ENCODE measurements at places on chromosomes 4 and X. TPM values are rescaled to one million over a fixed set of nuclear protein-coding genes. Genes with fewer than 3 reads are reported as not detected.

GRCh38 chrX:149527705-149528104 lies 13.1 kb upstream of the EOLA1 start:
- peak overlapping the region; percentile 72 for H3K27ac ChIP-seq
- peaks cover 4% of the 10 kb centered on the region for H3K36me3 ChIP-seq

Gene LEF1
- total RNA-seq: 281 TPM

Gene NLGN4X
- not detected for total RNA-seq

- no peak overlapping the region for H3K4me3 ChIP-seq
- no peaks in the 10 kb centered on the region for H3K27me3 ChIP-seq
- no peaks in the 10 kb centered on the region for H3K4me1 ChIP-seq
- DNase-seq: no peak
- H3K27ac ChIP-seq: no peak overlapping the region
These were observed 1593.2 kb downstream of the C4orf33 start for GRCh38 chr4:130689181-130689580.

Gene CSN1S1
- total RNA-seq: not detected

Gene AFM
- not detected for total RNA-seq

Gene TEX13B
- not detected for total RNA-seq

DNA sequence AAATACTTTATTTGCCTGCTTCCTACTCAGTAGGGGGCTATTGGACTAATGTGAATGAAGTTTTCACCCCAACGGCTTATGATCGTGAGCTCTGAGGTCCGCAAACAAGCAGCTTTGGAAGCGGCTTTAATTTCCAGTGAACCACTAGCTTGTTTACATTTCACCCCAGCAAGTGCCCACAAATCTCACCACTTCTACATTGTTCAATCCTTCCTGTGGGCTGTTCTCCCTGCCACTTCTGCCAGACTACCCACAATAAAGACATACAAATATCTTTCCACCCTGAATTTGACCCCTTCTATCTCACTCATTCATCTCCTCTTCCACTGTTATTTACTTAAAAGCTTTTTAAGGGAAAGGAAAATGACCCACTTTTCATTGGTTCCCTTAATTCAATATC lies 98.0 kb downstream of the CDS1 start:
- peak overlapping the region; percentile 33 for H3K27ac ChIP-seq
- peaks cover 17% of the 10 kb centered on the region for H3K27me3 ChIP-seq
- H3K36me3 ChIP-seq: no peaks in the 10 kb centered on the region
- no peak for DNase-seq
- H3K4me1 ChIP-seq: peaks cover 25% of the 10 kb centered on the region

Gene AMBN
- not detected for total RNA-seq

GRCh38 chrX:119030990-119031389 lies 41.8 kb upstream of the CT47C1 start:
- H3K4me3 ChIP-seq: no peak overlapping the region
- no peaks in the 10 kb centered on the region for H3K4me1 ChIP-seq
- H3K36me3 ChIP-seq: no peaks in the 10 kb centered on the region
- peaks cover 2% of the 10 kb centered on the region for H3K27me3 ChIP-seq
- no peak for DNase-seq

Gene SLBP
- 103 TPM for total RNA-seq
